ENCODE measurements at places on chromosomes 7 and 10.

DNA sequence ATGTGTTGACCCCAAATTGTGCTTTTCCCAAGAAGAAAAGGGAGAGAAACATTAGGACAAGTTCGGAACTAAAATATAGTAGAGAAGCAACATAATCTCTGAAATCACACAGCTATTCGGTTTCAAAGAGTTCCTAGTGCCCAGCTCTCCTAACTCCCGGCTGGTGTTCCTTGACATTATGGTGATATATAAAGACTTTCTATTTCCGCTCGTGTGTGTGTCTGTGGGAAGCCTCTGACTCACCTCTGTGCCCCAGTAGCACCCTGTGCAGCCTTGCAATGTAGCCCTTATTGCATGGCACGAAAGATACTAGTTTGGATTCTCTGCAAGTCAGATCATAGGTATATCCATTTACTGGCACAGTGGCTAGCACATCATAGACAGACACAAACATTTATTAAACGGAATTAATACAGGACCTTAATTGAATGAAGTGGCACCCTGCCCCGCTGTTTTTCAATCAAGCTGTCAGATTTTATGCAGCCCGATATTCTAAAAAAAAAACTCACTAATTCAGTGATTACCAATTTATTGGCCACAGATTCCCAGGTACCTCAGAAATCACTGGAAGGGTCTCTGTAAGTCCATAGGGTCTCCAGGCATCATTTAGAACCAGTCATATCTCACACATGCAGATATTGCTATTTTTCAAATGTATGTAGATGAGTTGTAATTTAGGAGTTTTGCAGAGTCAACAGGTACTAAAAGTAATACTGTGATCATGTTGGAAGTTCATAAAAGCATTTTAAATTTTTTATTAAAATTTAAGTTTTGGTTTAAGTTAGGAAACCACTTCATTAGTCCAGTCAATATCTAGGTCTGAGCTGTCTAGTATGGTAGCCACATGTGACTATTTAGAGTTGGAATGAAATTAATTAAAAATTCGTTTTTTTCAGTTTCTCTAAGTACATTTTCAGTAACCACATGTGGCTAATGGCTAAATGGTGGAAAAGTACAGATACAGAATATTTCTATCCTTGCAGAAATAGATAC is 43.3 kb downstream of the SFTPD start:
- no peak for DNase-seq

- DNase-seq = peak; percentile 25
Observed at GRCh38 chr7:65915921-65916657, 43.2 kb downstream of the VKORC1L1 start.

DNA sequence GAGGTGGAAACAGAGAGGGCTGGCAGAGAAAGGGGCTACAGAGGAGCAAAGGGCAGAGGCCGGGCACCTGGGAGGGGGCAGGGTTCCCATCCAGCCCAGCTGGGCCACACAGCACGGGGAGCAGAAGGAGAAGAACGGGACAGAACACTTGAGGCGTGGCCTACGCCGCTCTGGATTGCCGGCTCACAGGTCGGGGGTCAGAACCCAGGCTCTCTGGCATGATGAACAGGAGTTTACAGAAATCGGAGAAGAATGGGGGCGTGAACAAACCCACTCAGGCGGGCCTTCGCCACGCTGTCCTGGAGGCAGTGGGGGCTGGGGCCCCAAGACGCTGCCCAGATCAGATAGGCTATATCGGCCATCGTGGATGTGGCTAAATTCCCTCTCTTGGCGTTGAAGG is 362.2 kb upstream of the SHH start:
- DNase-seq = no peak

DNA sequence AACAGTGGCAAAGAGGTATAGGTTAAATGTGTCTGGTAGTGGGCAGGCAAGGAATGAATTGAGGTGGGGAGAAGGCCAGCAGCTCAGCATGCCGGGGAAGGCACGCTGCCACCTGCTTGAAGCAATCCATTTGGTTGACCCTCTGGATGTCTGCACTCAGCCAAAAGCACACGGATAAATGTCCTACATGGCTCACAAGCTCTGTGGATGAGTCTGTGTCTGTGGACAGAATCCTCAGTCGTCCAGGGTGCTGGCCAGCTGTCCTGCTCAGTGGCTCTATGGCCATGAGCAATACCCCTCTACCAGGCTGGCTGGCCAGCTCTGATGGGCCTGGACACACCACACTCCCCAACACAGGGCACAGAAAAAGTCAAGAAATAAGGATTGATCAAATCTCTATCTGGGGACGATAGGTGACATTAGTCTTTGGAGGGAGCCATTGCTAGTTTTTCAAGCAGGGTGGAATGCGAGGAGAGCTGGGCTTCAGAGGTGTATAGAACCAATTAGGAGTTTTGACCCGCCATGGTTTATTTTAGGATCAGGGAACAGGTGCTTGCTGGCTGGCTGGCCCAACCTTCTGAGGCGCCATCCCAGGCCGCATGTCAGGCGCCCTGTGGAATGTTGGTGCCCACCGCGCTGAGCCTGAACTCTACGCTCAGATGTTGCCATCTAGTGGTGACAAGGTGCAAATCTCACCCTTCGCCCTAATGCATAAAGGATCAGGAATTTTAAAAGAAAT is 493.4 kb downstream of the TNS3 start:
- DNase-seq = peak; percentile 77

- no peak for DNase-seq
Observed at GRCh38 chr10:116625845-116626244, 5.1 kb downstream of the PNLIPRP2 start.

DNA sequence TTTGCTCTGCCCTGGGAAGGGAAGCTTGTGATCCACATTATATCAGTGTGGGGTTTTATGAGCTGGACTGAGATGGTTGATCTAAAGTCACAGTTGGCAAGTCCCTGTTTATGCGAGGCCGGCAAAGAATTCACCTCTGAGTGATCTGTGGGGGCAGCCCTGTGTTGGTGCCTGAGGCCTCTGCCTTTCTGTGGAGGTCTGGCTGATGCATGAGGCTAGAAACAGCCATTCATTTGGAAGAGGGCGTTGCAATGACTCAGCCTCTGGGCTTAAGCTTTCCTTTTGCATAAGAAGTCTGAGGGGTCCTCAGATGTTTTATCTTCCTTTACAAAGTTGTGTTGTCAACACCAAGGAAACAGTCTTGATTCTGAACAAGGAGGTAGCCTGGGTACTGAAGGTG is 126.9 kb downstream of the MGMT start:
- no peak for DNase-seq

GRCh38 chr7:108723381-108723814 is 153.7 kb downstream of the DNAJB9 start:
- no peak for DNase-seq

DNA sequence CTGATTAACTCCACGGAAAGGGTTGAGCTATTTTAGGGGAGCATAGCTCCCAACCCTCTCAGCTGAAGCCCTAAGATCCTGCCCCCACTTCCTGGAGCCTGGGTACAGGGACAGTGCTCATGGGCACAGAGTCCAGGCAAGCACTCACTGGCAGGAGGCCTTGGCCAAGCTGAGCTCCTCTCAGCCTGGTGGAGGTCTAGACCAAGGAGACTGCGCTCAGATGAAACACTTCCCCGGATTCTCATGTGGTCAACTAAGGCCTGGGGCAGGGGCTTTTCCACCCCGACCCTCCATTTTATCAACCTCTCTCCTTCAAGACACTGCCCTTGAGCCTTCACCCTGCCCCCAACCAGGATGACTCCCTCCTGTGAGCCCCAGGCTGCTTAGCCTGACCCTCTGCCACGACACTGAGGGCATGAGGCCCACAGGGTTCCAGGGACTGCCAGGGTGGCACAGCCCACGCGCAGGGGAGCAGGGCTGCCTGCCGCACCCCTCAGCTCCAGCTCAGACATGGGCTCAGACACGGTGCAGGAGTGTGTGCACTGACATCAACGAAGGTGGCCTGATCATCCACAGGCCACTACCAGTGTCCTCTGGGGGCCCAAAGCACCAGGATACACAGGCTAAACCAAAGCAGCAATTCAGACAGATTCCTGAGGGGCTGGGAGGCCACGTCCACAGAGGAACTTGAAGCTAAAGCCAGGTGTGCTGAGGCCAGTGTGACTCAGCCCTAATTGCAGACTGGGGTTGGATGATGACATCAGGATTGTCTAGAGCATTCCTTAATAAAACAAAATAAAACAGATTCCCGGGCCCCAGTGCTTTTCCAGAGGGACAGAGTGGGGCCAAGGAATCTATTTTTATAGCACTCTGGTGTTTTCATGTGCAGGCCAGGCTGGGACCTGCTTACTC is 18.8 kb downstream of the CHAT start:
- no peak for DNase-seq

GRCh38 chr10:77604063-77604462 is 33.5 kb downstream of the KCNMA1 start:
- DNase-seq = no peak

Data from NAMALWA (cell line).